Purkinje cell (primary cell): ENCODE measurements at places on chromosomes 2 and 18. TPM values are rescaled to one million over a fixed set of nuclear protein-coding genes. Genes with fewer than 3 reads are reported as not detected.

The SH3RF3 gene
- 0.19 TPM in 1 of 2 replicates, not detected in the other for polyA plus RNA-seq

The SDC1 gene
- 3.1 and 9.0 TPM in 2 replicates for polyA plus RNA-seq

The TMEFF2 gene
- 101 and 128 TPM in 2 replicates for polyA plus RNA-seq

The RTN4 gene
- polyA plus RNA-seq, result 2,751 and 3,678 TPM in 2 replicates

The GAL3ST2 gene
- not detected in 2 replicates for polyA plus RNA-seq

The SERPINB3 gene
- polyA plus RNA-seq, result not detected in 2 replicates

The TUBB8B gene
- not detected in 2 replicates for polyA plus RNA-seq

The TGFA gene
- 0.55 and 3.7 TPM in 2 replicates for polyA plus RNA-seq

The IL18R1 gene
- 0.08 TPM in 1 of 2 replicates, not detected in the other for polyA plus RNA-seq

The ACSL3 gene
- 143 and 150 TPM in 2 replicates for polyA plus RNA-seq

The IL1B gene
- polyA plus RNA-seq, result not detected in 2 replicates

The TMEM37 gene
- not detected in 2 replicates for polyA plus RNA-seq
